ENCODE measurements at places on chromosomes 5 and 9.

DNA sequence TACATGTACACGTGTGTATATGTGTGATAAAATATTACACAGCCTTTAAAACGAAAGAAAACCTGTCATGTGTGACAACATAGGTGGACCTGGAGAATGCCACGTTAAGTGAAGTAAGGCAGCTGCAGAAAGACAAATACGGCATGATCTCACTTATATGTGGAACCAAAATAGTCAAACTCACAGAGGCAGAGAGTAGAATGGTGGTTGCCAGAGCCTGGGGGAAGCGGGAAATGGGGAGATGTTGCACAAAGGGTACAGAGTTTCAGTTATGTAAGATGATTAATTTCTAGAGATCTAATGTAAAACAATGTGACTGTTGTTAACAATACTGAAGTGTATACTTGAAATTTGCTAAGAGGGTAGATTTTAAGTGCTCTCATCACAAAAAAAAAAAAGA lies 34.8 kb downstream of the ADAMTS12 start:
- DNase-seq: no peak

DNA sequence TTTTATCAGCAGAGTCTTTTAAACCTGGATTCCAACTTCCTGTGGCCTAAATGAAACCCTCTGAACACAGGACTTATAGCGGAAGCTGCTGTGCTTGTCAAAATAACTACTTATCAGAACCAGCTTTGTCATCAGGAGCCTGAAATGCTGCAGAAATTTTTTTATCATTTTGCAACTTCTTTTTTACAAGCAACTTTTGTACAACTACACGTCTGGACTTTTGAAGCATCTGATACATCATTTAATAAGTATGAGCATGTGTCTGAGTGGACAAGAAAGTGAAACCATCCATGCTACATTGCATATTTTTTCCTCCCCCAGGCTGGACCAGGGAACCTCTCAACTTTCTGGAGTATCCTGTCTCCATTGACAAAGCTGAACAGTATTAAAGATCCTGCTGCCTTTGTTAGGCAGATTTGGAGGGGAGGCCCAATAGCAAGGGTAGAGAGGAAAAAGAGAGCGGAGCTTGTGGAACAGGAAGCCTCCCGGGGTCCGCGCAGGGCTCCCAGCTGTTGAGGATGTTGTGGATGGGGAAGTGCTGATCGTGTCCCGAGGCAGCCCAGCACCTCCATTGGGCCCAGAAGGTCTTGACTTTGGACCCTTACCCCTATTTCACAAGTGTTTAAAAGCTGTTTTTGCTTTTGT lies 196.6 kb downstream of the MSX2 start:
- DNase-seq: no peak

GRCh38 chr5:61177716-61178115 lies 15.4 kb upstream of the SMIM15 start:
- DNase-seq: no peak

DNA sequence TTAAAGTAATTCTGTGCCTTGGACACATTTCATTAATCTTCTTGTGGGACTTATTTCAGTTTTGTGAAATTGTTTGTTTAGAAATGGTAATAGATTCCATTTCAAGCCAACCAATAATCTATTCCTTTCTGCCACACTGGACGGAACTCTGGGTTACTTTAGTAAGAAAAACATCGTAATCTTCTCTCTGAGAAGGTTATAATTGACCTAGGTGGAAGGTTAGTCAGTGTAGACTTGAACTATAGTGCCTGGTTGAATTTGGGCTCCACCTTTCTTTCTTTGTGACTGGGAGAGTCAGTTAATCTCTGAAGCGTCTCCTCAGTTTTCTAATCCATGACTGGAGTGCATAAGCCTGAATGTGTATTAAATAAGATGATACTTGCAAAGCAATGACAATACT lies 89.7 kb upstream of the PRLR start:
- no peak for DNase-seq

GRCh38 chr5:124133406-124133805 lies 613.0 kb downstream of the ZNF608 start:
- DNase-seq: no peak

DNA sequence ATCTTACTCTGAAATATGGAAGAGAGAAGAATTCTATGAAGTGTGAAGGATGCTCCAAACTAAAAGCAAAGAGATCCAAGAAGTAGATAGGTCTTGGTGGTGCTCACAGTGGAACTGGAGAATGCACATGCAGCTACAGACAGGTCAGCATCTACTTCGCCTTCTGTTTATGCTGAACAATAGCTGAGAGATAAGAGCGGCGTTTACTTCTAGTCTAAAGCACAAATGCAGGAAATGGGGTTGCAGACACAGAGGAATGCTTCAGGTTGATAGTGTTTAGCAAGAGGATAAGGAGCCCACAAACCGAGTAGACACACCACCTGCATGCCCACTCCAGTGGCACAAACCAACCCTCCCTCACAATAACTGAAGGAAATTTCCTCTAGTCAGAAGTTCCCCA lies 180.0 kb upstream of the RGMB start:
- no peak for DNase-seq

DNA sequence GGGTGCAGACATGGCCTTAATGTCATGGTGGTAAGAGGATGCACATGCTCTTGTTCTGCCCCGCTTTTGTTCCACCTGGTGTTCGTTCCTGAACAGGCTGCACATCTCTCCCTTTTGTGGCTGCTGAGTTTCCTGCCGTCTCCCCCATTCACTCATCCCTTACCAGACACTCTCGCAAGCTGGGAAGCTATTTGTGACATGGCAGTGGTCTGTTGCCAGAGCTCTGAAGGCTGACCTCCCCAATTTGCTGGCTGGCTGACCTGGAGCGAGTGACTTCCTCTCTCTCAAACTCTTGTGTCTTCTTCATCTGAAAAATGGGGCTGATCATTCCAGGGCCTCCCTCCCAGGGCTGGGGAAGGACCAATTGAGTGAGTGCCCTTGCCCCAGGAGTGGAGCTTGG lies 35.9 kb downstream of the HRH2 start:
- DNase-seq: no peak

DNA sequence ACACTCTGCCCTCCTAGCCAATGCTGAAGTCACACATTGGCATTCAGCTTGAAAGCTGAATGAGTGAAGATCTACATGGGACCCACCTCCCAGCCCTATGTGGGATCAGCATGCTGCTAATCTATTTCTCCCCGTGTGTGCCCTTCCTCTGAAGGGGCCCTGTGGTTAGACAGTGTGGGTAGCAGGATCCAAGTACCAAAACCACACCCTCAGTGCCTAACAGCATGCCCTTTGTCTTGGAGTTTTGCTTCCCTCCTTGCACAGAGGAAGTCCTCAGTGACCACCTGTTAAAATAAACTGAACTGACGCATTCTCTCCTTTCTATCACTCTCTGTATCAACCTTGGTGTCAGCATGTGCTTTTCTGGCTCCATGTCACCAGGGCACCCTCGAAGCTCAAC lies 25.0 kb downstream of the SH3TC2 start:
- no peak for DNase-seq

- no peak for DNase-seq
Measured at GRCh38 chr9:86557918-86558317, 203.7 kb upstream of the TUT7 start.

- DNase-seq: no peak
Measured at GRCh38 chr9:136059851-136060670, 35.0 kb downstream of the NACC2 start.

GRCh38 chr5:103066326-103066725 lies 53.6 kb downstream of the GIN1 start:
- no peak for DNase-seq

- no peak for DNase-seq
Measured at GRCh38 chr9:3993773-3994172, 306.1 kb downstream of the GLIS3 start.

DNA sequence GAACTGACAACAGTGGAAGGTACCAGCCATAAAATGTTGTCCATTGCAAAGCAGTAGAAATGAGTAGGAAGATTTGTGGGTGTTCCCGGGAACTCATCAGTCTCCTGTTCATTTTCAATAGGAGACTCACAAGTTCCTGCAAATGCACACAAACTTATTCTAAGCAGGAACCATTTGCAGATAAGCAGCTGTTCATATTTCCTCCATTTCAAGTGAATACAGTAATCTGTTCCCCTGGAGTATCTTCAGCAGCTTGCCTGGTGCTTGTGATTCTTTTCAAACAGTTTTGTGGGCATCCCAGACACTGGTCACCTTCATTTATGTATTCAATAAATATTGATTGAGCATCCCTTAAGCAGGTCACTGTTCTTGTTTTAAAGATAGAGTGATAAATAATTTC lies 1315.5 kb upstream of the C9orf72 start:
- DNase-seq: no peak

DNA sequence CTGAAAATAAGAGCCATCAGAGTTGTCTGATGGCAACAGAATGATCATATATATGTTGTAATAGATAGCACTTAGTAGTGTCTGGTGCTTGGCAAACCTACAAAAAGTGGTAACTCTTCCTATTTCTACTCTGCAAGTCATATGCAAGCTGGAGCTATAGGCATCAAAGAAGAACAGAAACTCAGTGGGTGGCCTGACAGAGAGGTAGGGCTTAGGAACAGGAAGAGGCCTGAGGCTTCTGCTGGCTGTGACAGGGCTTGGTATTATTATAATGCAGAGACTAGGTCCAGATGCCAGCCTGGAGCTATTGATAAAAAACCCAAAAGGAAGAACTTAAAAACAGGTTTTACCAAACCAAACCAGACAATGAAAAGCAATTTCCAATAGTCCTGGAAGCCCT lies 4.4 kb upstream of the DIAPH1 start:
- DNase-seq: no peak

DNA sequence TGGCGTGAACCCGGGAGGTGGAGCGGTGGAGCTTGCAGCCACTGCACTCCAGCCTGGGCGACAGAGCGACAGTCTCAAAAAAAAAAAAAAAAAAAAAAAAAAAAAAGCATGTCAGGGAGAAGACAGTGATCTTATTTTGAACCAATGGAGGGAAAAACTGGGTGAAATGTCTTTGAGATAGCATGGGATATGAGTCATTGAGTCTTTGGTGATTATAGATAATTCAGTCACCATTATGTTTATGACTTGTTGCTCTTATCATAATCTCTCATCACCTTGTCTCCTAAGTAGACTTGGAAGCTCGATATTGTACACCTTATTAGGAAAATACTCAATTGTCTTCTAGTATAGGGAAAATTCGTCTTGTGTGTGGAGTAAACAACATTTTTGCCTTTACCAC lies 55.1 kb upstream of the KDM4C start:
- DNase-seq: no peak

DNA sequence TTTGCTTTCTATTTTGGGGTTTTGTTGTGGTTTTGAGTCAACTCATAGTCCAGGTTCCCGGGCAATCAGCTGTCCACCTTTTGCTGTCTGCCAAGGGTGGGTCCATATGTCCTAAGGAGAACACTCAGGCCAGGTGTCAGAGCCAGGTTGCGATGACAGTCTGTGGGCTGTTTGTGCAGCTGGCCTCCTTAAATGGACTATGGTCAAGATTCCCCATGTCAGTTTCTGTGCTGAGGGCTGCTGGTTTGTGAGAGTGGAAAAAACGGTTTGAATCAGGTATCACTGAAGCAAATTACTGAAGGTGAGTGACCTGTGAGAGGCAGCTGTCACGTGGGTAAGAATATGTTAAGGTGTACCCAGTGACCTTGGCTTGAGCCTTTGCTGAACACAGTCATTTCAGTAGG lies 33.0 kb downstream of the SNX30 start:
- no peak for DNase-seq

GRCh38 chr5:42908086-42908485 lies 96.4 kb upstream of the SELENOP start:
- DNase-seq: no peak

DNA sequence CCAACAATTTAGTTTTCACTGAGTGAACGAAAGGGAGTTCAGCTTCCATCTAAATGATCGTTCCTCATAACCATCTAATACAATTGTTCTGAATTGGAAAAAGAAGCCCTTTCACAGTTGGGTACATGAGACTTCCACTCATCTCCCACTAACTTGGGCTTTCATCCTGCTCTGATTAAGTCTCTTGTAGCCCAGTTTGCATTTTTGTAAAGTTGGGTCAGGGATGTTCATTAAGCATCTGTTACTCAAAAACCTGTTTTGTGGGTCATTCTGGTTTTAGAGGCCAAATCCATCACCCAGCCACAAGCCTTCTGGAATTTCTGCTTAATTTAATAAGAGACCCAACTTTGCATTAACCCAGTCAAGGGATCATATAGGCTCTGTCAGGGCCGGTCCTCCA lies 385.3 kb downstream of the BNC2 start:
- DNase-seq: no peak

DNA sequence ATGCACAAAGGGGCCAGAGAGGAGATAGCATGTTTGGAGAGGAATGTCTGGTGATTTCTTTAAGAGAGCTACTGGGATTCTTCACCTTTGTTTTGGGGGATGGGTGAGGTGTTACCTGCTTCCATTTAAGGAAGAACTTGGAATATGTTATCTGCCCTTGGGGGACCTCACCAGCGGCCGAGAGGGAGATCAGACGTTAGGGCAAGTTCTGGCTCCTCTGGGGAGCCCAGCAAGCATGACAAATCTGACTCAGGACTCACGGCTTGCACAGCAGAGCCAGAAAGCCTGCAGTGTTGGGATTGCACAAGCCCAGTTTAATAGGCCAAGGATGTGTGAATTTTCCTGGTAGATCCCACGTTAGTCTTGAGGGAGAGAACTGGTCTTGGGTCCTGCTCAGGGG lies 40.3 kb downstream of the SLC28A3 start:
- no peak for DNase-seq

- no peak for DNase-seq
Measured at GRCh38 chr9:8365029-8365428, 565.5 kb upstream of the DMAC1 start.

DNA sequence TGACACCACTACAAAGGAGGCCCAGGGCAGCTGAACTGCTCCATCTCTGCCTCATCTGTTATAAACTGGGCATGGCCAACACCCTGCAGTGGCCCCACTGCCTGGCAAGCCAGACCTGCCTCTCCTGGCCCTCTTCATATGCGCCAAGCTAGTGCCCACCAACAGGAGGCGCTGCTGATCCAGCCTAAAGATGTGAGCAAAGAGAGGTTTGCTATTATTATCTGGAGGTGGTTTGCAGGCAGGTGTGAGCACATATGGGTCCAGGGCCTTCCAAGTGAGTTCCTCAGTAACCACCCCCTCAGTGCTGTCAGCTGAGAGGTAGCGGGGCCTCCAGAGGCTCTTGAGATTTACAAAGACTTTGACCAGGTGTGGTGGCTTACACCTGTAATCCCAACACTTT lies 232.2 kb downstream of the SYK start:
- no peak for DNase-seq

- DNase-seq: no peak
Measured at GRCh38 chr5:89878140-89879132, 531.1 kb downstream of the CETN3 start.

DNA sequence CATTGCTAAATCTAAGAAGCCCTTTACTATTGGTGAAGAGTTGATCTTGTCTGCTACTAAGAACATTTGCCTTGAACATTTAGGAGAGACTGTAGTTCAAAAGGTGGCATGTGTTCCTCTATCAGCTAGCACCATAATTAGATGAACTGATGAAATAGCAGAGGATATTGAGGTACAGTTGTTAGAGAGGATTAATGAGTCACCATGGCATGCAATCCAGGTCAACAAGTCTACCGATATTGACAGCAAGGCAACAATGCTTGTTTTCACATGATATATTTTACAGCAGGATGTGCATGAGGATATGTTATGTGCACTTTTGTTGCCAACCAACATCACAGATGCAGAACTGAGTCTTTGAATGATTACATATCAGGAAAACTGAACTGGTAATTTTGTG lies 134.3 kb upstream of the CDH9 start:
- no peak for DNase-seq

GRCh38 chr9:137764171-137764671 lies 113.4 kb upstream of the CACNA1B start:
- no peak for DNase-seq
